ENCODE measurements at places on chromosomes 5 and 9.

DNA sequence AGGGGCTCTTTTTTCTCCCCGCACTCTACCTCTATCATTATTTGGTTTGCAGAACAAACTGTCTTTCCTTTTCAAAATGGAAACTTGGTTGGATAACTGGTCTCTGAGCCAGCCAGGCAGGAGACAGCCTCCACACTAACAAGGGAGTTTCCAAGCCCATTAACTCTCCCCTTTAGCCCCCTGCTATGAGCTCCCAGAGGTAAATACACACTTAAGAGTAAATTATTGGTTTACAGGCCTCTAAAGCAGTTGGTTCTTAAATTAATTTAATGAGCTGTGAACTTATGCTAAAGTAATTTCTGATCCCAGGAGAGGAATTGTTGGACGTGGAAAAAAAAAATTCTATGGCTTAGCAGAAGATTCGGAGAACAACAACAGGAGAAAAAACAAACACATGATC, 30.3 kb downstream of the EPB41L4A start:
- DNase-seq = no peak

DNA sequence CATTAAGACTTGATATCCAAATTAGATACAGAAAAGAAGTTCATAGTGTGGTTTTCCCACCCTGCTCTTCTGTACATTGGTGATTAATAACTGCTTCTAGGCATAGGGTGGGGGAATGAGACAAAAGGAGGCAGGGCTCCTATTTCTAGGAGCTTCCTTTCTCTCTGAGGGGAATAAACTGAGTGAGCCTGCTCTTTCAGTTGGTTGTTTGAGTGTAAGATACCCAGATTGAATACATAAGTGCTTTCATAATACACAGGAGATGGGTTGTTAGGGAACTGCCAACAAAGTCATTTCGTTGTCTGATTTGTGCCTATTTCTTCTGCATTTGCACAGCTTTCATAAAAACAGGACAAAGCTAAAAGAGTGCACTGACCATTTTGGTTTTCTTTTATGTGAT, 48.9 kb upstream of the TTC23L start:
- no peak for DNase-seq

DNA sequence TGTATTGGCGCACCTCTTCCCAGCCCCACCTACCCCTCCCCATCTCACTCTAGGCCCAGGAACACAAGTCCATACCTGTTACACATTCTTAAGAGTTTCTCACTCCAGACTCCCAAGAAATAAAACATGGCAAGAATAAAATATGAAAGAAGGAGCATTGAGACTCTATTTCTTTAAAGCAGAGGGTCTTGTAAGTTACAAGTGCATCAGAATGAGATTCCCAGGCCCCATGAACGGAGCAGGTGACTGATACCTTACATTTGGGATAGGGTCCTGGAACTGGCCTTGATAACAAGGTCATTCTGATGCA, 5.7 kb downstream of the EGR1 start:
- no peak for DNase-seq

GRCh38 chr5:154278908-154279307, 88.4 kb downstream of the GALNT10 start:
- DNase-seq = no peak

DNA sequence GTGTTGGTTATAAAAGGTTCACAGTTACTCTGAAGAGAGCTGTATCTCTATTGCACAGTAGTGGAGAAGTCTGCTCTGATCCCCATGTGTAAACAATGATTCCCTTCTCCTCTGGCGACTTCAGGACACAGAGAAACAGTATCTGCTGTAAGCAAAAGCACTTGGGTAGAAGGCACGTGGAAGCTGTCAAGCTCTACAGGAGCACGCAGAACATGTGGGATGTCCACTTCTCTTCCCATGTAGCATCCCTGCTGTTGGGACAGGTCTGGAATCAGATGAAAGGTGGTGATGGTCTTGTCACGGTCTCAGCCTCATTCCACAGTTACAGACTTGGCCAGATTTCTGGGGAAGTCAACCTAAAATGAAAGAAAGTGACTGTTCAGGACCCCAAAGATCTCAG, 9.4 kb upstream of the MAPK9 start:
- DNase-seq = no peak

DNA sequence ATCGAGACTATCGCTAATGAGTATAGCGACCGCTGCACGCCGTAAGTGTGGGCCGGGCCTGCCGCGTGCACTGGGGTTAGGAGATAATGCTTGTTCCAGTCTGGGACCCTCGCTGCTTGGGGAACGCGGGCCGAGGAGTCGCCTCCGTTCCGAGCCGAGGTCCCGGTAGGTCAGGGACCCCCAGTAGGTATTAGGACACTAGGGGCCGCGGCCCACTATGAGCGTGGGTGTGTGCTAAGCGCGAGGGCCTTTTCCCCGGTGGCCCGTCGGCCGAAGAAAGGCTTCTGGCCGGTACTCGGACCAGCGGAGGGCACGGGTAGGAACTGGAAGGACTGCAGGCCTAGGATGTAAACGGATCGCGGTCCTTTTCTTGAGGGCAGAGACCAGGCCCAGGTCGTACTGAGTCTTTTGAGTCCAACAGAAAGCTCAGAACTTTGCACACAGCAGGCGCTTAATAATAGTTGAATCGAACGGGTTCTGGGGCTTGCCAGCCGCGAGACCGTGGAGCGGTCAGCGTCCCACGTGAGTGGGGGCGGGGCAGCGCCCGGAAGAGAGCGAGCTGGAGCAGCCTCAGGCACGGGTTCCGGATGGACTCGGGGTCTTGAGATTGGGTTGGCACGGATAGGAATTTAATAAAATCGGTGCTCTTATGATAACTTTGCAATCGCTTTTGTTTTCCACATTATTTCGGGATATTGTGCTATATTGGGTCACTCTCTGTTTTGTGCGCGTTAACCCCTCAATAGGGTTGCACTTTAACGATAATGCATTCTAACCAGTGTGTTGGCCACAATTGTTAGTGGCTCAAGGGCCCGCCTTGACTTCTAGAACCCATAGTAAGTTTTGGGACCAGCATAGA, 733 bp downstream of the HSPA4 start:
- DNase-seq = peak; percentile 69

- no peak for DNase-seq
Measured at GRCh38 chr9:72210522-72210921, 61.3 kb downstream of the GDA start.

GRCh38 chr5:164909673-164910072, 1404.3 kb downstream of the MAT2B start:
- no peak for DNase-seq

GRCh38 chr9:123861086-123861755, 68.7 kb downstream of the DENND1A start:
- DNase-seq = no peak

- no peak for DNase-seq
Measured at GRCh38 chr9:129972816-129973215, 70.2 kb downstream of the FNBP1 start.

DNA sequence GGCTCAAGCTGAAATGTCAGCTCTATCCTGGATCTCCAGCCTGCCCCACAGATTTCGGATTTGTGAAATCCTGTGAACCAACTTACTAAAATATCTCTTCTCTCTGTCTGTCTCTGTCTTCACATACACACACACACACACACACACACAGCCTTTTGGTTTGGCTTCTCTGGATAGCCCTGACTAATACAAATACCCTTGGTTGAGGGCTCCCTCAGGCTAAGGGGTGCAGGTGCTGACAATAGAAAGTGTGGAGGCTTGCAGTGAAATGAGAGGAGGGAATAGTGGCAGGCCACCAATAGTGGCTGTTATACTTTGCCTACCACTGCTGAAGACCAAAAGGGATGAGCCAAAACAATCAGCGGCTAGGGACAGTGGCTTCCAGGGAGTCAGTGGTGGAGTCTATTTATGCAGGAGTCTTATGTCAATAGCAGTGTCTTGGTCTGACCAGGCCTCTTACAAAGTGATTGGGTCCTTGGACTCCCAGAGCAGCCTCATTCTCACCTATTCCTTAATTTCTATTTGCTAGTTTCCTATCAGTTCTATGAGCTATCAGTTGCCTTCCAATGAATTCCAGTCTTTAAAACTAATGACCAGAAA, 93.2 kb upstream of the GAS1 start:
- DNase-seq = no peak

DNA sequence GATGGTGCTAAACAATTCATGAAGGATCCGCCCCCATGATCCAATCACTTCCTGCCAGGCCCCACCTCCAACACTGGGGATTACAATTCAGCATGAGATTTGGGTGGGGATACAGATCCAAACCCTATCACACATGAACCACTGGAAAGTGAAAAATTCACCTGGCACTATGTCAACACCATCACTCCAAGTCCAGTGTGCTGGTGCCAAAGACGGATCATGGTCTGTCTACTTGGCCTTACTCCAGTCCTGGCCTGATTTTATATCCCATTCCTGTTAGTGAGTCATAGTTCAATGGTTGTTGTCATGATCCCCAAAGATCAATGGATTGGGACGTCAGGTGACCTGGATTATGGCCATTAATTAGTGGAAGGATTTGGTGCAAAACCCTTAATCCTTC, 147.4 kb upstream of the RPS23 start:
- no peak for DNase-seq

DNA sequence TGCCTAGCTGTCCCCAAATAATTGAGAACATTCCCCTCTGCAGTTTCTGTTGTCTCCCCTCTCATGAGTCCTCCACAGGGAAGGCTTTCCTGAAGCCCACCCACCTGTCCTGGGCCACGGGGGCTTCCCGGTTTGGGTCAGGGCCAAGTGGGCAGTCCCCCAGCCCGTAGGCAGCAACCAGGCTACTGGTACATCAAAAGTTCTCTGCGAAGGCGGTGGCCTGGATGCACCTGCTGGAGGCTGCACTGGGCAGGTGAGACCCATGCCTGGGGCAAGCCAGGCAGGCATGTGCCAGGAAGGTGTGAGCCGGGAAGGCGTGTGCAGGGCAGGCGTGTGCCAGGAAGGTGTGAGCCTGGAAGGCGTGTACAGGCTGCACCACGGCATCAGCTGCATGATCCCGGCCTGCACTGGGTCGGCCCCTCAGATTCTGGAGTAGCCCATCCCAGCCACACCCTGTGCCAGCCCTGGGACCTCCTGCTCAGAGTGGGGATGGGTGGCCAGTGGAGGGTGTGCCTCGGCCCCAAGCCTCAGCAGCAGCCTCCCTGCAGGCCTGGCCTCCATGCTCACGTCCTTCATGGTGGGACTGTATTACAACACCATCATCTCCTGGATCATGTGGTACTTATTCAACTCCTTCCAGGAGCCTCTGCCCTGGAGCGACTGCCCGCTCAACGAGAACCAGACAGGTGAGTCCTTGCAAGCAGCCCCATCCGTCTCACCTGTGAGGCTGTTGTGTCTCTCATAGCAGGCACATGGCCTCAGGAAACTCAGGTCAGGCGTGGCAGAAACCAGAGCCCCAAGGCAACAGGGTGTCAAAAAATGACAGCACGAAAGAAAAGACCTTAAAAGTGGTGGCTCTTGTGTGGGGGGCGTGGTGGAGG, 8.7 kb downstream of the SLC6A19 start:
- DNase-seq = no peak
